ENCODE measurements at places on chromosomes 2 and 18.

GRCh38 chr18:35923939-35924684, 48.4 kb upstream of the RMP24 start:
- no peak for DNase-seq

DNA sequence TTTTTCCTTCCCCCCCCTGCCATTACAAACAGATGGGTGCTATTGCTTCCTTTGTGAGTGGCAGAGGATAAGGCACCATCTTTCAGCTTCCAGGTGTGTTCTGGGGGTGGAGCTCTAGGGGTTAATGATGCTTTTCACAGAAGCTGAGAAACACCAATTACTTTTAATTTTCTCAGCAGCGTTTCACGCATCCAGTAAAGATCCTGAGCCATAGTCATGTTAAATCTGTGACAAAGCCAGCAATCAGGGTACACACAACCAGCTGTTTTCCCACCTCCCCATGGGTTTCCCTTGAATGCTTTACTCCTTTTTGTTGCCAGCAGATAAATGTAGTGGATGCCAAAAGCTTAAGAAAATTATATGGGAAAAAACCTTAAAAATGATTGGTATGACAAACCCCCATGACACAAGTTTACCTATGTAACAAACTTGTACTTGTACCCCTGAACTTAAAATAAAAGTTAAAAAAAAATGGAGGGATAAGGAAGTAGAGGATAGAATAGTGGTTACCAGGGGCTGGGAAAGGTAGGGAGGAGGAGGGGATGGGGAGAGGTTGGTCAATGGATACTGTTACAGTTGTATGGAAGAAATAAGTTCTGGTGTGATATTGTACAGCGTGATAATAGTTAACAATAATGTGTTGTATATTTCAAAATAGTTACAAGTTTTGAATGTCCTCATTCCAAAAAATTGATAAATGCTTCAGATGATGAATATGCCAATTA, 70.0 kb downstream of the ACOXL start:
- DNase-seq: no peak

DNA sequence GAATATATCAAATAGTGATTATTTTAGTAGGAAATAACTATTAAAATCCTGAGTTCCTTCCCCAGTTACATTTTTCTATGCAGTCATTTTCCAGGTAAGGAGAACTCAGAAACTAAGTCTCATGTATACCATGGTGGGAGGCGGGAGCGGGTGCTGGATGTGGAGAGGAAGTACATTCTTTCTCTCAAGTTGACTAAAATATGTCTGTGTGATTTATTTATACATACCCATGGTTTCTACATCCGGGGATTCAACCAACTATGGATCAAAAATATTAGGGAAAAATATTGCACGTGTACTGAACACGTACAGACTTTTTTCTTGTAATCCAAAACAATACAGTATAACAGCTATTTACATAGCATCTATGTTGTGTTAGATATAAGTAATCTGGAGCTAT, 6.8 kb downstream of the ZCCHC2 start:
- DNase-seq: no peak

DNA sequence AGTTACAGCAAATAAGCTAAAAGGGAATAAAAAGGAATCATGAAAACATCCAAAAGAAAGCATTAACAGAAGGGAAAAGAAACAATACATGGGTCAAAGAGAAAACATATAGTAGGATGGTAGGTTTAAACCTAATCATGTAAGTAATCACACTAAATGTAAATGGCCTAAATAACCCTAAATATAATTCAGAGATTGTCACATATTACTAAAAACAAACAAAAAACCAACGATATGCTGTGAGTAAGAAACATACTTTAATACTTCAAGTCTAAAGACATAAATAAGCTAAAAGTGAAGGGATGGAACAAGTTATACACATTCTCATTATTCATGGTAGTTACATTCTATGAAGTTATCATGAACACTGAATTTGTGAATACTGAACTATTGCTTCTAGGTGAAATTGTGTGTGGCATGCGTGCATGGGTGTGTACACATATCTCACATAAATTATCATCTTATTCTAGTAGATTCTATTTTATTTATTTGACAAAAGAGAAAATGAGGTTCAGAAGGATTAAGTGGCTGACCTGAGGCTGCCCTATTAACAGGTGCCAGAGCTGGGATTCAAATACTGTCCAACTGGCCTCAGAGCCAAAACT, 170.9 kb downstream of the SEPTIN10 start:
- DNase-seq: no peak

- DNase-seq: no peak
Observed at GRCh38 chr2:71879509-71880184, 268.0 kb downstream of the CYP26B1 start.

GRCh38 chr2:3173031-3173430, 204.6 kb downstream of the EIPR1 start:
- no peak for DNase-seq

GRCh38 chr2:218368150-218368528, 11.5 kb downstream of the CATIP start:
- no peak for DNase-seq

GRCh38 chr2:23859983-23860382, 66.9 kb downstream of the ATAD2B start:
- DNase-seq: no peak

DNA sequence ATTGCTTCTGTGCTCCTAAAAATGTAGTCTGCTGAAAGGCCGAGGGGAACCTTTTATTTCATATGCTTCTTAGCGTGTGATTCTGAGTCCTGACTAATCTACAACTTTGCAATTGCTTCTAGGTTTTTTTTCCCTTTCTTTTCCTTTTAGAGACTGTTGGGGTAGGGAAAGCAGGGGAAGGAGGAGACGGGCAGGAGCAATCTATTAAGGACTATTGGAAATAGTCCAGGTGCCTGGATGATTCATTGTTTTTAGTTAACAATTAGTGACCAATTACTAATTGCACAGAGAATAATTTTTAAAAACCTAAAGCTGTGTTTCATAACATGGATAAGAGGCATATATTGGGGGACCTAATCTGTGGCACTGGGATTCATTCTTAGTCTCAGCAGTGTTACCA, 49.4 kb upstream of the STON1 start:
- no peak for DNase-seq

DNA sequence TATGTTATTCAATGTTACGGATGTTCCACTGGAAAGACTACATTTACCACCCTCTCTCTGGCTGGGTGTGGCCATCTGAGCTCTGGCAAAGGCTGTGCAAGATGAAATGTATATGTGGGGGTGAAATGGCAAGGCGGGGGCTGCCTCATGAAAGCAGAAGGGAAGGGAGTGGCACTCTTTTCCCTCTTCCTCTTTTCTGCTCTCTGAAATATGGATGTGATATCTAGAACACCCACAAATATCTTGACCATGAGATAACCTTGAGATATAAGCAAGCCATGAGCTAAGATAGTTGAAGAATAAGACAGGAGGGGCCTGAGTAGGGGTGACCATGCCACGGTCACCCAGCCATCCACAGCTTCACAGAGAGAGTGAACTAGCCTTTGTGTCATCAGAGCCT, 367.8 kb upstream of the ID2 start:
- DNase-seq: no peak

DNA sequence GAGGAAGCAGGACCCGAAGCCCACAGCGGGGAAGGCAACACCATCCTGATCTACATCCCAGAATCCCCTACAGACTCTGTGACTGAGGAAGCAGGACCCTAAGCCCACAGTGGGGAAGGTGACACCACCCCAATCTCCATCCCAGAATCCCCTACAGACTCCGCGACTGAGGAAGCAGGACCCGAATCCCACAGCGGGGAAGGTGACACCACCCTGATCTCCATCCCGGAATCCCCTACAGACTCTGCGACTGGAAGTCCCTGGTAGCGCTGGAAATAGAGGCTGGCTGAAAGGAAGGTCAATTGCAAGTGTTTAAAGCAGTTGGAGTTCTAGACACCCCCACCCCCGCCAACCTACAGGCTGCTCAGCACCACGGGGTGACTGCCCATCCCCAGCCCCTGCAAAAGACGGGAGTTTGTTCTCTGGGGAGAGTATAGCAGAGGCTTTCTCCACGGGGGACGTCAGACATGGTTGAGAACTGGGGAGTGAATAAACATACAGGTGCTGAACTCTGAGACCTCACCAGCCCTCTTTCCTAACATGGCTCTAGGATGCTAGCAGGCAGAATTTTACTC, 21.0 kb downstream of the CIB4 start:
- no peak for DNase-seq

DNA sequence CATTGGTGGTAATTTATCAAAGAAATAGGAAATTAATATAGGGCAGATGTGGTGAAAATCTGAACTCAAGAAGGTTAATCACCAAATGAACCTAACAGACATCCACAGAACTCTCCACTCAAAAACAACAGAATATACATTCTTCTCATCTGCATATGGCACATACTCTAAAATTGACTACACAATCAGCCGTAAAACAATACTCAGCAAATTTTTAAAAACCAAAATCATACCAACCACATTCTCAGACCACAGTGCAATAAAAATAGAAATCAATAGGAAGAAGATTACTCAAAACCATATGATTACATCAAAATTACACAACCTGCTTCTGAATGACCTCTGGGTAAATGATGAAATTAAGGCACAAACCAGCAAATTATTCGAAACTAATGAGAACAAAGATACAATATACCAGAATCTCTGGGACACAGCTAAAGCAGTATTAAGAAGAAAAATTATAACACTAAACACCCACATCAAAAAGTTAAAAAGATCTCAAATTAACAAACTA, 31.0 kb downstream of the RBM43 start:
- DNase-seq: no peak

GRCh38 chr2:239234191-239235175, 166.3 kb downstream of the HDAC4 start:
- DNase-seq: no peak

DNA sequence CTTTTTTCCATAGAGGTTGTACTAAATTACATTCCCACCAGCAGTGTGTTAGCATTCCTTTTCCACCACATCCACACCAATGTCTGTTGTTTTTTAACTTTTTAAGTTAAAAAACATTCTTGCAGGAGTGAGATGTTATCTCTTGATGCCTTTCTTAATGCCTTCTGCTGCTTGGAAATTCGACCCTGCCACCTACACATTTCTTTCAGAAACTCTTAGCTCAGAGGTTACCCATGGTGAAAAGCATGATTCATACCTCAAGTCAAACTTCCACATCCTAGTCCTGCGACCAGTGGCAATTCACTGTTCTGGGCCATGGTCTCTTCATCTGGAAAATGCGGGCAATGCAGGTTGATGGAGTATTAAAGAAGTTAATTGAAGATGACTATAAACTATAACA, 12.7 kb upstream of the HNMT start:
- no peak for DNase-seq

GRCh38 chr2:39584283-39584965, 81.3 kb upstream of the TMEM178A start:
- DNase-seq: no peak

- no peak for DNase-seq
Observed at GRCh38 chr2:128691526-128691925, 372.9 kb upstream of the HS6ST1 start.

DNA sequence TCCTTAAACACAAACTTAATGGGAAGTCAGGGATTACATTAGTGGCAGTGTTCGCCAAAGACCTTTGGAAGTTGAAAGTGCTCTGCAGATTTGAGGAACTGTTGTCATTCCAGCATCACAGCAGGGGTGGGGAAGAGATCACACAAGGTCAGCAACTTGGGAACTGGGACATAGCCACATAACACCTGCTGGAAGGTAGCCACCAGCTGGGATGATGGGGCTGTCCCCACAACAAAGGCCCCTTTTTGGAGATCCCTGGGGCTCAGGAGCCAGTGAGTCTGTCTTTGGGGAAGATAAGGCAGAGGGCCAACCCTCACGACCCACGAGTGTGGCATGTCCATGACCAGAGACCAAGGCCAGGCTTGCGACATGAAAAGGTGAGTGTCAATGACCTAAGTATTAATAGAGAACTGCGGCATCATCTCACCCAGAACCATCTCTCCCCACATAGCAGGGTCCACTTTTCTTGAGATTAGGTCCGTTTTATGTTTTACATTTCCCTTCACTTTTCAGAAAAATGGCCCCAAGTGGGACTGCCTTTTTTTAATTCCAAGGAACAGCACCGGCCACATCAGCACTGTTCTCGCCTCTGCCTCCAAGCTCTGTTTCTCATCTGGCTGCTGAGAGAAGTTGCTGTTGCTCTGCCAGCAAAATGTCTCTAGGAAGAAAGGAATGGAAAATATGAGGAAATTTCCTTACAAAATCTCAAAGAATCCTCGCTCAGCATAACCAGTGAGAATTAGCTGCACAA, 106.9 kb downstream of the GFPT1 start:
- no peak for DNase-seq

- DNase-seq: no peak
Observed at GRCh38 chr18:22102953-22103646, 66.3 kb upstream of the GATA6 start.

- DNase-seq: no peak
Observed at GRCh38 chr2:153476816-153477635, 1.5 kb downstream of the RPRM start.

DNA sequence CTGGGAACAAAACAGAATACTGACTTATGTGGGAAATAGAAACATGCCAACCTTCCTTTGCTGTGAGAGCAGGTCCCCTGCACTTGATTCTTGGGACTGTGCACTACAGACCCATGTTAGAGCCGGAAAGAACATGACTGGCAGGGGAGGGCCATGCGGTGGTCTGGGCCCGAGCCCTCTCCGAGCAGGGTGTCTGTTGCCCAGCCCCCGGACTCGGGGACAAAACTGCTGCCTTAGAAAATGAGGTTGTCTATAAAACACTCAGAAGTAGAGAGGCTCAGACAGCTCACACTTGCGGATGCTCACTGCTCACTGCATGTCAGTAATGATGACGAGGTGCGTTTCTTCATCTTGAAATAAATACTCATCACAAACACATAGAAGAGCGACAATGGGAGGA, 270.7 kb upstream of the HDAC4 start:
- no peak for DNase-seq

GRCh38 chr2:82215212-82215611, 1910.7 kb upstream of the LRRTM1 start:
- DNase-seq: no peak

- no peak for DNase-seq
Observed at GRCh38 chr18:527146-527545, 26.6 kb upstream of the COLEC12 start.

DNA sequence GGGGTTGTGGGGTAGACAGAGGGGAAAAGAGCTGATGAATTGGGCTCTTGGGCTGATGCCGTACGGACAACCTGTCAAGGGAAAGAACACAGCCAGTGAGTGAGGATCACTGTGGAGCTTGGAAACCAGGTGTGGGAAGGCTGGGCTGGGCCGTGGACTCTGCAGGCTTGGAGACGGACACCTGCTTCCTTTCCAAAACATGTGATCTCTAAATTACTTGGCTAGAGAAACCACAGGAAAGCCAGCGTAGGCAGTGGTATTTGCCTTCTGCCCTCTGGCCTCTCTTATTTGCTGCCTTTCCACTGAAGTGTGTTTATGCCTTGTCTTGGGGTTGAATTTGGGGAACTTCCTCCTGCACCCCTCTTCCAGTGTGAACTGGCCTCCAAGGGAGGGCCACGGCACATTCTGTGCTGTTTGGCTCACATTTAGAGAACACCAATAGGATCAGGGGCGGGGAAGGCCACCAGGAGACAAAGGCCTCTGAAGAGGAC, 267.7 kb downstream of the PRKCE start:
- DNase-seq: no peak
